ENCODE measurements at places on chromosomes 12 and 14.

DNA sequence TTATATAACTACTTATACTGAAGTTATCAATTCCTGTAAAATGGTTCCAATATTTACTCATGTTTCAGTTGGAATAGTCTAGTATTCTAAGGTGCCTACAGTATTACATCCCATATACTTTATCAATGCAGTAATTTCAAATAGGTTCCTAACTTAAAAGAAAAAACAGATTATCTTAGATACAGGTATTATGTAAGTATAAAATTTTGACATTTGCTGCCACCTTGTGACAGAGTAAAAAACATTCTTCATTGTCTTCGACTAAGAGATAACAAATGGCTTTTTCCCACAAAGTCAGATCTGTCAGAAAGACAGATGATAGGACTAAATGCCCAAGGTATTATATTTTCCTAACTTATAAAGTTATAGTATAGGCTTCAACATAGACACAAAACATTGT is 78.7 kb downstream of the TXNDC16 start:
- DNase-seq, result no peak

DNA sequence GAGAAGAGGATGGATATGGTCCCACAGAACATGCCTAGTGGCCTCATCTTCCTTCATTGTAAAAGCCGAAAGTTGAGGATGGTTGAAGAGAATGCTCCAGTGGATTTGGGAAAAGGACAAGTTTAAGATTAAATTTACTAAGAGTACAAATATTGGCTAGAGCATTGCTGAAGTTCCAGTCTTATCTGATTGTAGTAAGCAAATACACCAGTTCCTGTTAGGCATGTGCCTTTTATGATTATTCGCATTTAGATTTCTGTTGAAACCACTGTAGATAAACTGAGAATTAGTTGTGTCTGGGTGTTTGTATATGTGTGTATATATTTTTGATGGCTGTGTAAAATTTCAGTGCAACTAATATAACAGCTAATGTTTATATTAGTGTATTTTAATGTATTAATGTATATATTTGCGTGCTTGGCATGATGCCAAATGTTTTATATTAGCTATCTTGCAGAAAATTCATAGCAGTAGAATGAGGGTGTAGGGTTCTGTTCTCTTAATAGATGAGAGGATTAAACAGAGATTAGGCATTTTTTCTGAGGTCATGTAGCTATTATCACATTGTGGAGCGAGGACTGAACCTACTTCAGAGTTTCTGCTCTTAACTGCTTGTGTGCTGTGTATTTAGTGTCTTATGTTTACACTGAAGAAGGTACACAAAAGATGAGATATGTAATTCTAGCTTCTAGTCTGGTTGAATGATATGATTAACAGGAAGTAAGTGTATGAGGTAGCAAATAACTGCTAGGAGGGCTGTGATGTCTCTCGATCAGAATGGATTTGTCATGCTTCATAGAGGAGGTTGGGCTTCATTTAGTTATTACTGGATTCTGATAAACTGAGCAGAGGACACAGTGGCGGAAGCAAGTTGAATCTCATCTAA is 21.1 kb downstream of the FKBP3 start:
- no peak for DNase-seq

DNA sequence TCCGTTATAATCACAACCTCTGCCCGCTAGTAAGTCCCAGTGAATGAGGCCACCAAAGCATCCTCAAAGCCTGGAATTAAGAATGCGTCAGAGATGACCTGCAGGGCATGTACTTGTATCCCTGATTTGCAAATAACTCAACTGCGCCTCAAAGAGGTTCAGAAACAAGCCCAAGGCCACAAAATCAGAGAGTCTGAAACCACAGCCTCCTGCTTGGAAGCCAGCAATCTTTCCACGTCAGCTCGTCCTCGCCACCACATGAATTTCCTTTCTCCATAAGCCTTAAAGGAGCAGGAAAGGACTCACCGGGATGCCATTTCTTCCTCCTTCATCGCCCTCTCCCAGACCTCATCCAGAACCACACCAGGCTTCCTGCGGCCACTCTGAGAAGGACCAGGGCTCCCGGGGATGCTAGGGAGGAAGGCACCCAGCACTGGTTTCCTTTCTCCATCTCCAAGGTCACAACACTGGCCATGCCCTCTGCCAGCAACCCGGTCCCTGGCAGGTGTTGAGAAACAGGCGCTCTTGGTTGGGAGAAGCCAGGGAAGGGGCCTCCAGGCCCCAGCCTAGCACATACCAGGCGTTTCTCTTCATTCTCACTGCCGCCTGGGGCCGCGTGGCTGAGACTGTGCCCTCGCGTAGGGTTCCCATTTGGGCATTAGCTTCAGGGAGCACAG is 191.2 kb upstream of the DIO3 start:
- DNase-seq, result no peak

DNA sequence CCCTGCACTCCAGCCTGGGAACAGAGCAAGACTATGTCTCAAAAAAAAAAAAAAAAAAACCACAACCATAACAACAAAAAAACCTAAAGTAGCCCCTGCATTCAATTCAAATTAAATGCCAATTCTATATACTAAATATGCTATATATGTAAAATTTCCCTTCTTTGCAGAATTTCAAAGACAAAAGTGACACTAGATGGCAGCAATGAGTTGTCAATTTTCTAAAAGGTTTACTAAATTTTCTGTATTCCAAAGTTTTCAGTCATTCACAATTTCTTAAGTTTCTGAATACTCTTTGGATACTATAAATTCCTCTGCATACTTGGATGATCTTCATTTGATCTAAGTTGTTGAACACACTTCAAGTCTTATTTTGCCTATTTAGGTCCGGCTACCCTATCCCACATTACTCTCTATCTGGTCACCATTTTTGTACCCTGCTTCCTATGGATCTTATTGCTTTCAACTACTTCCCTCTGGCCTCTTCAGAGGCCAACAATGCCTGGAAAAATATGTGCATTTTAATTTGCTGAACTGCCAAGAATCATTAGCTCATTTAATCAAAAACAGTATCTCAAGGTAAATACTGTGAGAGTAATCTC is 27.9 kb downstream of the HNRNPC start:
- no peak for DNase-seq

DNA sequence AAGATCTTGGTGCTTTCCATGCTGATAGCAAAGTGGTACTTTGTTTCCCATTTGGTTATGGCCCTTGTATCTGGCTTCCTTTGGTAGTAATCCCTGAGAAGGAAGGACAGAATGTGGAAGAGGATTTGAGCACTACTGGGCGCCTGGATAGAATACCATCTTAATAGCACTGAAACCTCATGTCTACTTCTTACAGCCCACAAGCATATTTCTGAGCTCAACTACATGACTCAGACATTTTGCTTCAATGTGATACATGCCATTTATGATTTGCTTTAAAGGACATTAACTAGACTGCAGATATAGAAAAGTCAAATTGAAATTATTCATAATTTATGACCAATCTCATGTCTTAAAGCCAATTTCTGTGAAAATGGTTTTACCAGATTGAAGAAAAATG is 80.4 kb downstream of the LIN7A start:
- no peak for DNase-seq

GRCh38 chr14:46137786-46138185 is 513.8 kb downstream of the RPL10L start:
- DNase-seq, result no peak

- DNase-seq, result no peak
Observed at GRCh38 chr12:51926064-51926632, 18.8 kb downstream of the ACVRL1 start.

DNA sequence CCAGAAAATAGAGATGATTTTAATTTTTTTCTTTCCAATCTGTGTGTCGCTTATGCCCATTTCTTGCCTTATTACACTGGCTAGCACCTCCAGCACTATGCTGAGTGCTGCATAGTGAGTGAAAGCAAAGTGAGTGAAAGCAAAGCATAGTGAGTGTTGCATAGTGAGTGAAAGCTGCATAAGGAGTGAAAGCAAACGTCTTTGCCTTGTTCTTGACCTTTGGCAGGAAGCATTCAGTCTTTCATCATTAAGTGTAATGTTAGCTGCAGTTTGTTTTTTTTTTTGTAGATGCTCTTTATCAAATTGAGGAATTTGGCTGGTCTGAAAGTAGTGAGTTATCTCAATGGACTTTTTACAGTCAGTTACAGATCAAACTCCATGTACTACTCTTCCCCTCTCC is 6.9 kb upstream of the CORO1C start:
- no peak for DNase-seq

GRCh38 chr14:61187196-61187905 is 93.8 kb downstream of the TMEM30B start:
- no peak for DNase-seq

DNA sequence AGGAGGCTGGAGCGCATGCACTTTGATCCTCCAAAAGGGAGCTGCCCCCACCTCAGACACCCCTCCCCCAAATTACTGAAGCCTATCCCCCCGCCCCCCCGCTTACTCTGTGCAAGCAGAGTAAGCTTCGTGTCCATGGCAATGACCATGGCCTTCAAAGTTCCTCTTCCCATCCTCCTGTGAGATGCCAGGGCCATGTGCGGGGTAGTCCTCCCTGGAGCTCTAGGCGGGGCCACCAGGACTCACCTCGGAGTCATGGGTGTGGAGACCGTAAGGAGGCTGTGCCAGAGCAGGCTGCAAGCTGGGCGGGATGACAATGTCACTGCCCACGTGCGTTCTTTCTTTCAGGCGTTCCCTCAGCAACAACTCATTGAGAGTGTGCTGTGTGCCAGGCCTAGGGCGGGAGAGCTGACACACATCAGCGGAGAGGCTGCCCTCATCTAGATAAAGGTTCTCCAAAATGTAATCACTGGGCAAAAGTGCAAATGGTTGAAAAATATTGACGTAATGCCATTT is 66.8 kb downstream of the C14orf132 start:
- DNase-seq, result no peak

GRCh38 chr12:115799610-115800009 is 477.9 kb downstream of the MED13L start:
- no peak for DNase-seq

DNA sequence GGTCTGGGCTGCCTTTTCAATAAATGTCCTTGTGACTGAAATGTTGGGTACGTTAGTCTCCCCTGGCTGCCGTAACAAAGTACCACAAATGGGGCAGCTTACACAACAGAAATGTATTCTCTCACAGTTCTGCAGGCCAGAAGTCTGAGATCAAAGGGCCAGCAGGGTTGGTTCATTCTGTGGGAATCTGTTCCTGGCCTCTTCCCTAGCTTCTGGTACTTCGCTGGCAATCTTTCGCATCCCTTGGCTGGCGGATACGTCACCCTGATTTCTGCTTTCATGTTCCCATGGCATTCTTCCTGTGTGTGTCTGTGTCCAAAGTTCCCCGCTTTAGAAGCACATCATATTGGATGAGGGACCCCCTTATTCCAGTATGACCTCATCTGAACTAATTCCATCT is 95.8 kb upstream of the NCOR2 start:
- no peak for DNase-seq

GRCh38 chr12:115752913-115753726 is 524.4 kb downstream of the MED13L start:
- no peak for DNase-seq

DNA sequence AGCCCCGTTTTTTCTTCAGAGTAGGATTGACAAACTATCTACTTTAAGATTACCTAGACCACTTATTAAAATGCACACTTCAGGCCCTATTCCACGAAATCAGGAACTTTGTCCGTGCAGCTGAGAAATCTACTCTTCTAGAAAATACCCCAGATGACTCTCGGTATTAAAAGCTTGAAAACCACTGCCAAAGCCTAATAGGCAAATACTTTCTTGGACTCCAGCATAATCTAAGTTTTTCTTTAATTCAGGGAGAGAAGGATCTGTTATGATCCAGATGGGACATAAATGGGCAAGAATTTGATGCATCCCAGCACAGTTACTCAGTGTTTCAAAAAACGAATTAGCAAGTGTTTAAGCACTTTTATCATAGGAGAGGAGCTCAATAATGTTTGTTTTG is 94.5 kb downstream of the TMX1 start:
- DNase-seq, result no peak

GRCh38 chr12:61880186-61880585 is 380.0 kb upstream of the USP15 start:
- no peak for DNase-seq

GRCh38 chr12:131055596-131056233 is 102.0 kb downstream of the ADGRD1 start:
- DNase-seq, result no peak

DNA sequence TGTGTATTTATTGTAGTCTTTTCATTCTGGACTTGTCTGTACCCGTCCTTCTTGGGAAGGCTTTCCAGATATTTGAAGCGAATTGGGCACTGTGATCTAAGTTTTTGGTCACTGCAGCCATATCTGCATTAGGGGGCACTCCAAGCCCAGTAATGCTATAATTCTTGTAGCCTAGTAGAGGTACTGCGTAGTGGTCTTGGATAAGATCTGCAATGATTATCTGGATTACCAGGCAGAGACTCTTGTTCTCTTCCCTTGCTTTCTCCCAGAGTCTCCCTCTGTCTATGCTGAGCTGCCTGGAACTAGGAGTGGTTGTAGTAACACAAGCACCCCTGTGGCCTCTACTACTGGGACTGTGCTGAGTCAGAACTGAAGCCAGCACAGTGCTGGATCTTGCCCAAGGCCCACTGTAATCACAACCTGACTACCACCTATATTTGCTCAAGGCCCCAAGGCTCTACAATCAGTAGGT is 30.0 kb downstream of the SLC38A2 start:
- DNase-seq, result no peak

GRCh38 chr14:50829489-50830043 is 1.4 kb downstream of the NIN start:
- no peak for DNase-seq

GRCh38 chr12:88805692-88806091 is 225.4 kb upstream of the KITLG start:
- DNase-seq, result no peak

DNA sequence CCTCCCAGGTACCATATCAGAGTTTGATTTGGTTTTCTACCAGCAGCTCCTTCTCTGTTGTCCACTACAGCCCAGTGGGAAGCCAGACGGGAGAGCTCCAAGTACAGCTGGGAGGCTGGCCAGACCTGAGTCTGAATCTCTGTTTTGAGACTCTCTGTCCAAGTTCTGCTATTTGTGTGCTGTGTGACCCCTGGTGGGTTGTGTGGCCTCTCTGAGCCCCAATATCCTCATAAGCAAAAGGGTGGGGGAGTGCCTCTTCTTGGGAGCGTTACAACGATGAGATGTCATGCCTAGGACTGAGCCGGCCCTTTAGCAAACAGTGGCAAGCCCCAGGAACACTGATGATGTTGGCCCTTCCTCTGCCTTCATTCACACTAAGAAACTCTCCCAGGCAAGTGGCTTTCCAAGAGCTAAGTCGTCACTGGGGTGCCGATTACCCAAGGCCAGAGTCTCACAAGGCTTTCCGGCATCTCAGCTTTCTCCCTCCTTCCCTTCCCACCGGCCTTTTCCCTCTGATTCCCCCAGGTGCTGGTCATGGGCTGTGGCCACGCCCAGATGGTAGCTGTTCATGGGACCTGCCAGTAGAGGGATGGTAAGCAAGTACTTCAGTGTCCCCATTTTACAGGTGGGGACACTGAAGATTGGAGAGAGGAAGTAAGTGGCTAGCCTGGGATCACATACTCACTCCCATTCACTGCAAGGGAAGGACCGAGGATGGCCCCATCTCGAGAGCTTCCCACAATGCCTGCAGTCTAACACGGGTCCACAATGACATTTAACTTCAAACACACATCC is 47.7 kb downstream of the BCL11B start:
- DNase-seq, result no peak
